Left colon (tissue), 2 donors: ENCODE measurements at places on chromosomes 6 and 20. TPM values are rescaled to one million over a fixed set of nuclear protein-coding genes. Genes with fewer than 3 reads are reported as not detected.

Gene GABRR1
- total RNA-seq, result 0.11 TPM

Gene FAM83C
- 0.20 TPM for total RNA-seq

Gene KHDC3L
- not detected for total RNA-seq

Gene LCA5
- total RNA-seq, result 1.3 TPM

Gene NMBR
- not detected for total RNA-seq

Gene MYL9
- total RNA-seq, result 36.9 TPM

DNA sequence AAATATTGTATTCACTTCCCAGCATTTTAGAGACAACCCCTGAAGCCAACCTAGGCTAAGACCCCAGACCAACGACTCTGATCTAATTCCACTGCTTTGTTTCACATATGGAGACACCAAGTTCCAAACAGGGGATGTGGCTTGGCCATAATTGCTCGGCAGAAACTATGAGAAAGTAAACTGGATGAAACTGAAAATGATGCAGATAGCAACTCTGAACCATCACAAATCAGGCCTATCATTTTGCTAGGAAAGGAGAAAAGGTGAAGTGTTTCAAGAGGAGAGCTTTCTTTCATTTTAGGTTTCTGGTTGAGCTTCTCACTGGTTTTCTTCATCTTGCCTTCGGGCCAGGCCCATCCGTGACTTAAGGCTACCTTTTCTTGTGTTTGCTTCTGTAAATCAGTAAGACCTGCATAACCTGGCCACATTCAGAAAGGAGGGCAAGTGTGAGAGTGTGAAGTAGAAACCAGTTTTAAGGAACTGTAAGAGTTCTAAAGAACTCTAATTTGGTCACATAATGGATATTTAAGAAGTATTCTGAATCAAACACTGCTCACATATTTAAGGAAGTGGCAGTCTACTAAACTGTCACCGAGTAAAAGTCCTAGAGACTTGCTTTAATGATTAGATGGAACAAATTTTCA lies 105.8 kb downstream of the BACH2 start:
- DNase-seq, result no peak

- DNase-seq, result no peak
These were observed 6.9 kb downstream of the SNAP25 start for GRCh38 chr20:10225439-10226060.

- no peak for DNase-seq
These were observed 13.8 kb upstream of the PCK1 start for GRCh38 chr20:57546956-57547649.

DNA sequence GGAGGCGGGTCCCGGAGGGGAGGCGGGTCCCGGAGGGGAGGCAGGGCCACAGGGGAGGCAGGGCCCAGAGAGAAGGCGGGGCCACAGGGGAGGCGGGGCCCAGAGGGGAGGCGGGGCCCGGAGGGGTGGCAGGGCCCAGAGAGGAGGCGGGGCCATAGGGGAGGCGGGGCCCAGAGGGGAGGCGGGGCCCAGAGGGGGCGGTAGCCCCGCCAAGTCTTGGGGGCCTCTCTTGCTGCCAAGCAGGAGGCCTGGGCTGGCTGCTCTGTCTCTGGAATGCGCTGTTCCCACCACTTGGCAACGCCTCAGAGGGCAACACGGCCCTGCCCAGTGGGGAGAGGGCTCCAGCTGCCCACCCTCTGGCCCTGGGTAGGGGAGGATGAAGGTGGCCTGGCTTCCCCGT lies 80.5 kb downstream of the YTHDF1 start:
- no peak for DNase-seq

DNA sequence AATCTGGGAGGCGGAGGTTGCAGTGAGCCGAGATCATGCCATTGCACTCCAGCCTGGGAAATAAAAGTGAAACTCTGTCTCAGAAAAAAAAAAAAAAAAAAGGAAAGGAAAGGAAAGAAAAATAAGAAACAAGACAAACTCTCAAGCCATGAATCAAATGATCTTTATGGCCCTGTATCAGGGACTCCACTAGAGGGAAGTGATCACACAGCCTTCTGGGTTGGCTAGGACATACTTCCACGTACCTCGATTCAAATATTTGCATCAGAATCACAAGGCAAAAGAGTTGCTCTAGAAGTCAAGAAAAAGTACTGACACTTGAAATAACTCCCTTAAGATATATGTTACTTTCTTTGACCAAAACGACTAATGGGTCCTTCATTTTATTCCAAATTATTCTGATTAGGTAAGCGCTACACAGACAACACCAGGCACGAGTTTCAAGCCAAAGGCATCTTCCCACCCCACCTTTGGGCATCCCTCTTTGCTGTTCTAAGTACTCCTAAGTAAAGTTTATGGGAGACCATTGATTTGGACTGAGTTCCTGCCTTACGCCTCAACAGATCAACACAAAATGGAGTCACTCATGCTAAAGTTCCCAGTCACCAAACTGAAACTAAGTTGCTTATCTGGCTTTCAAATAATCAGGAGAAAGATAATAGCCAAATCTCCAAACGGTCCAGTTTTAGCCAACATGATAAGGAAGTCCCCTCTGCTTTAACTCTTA lies 77.5 kb upstream of the NT5E start:
- DNase-seq, result no peak

DNA sequence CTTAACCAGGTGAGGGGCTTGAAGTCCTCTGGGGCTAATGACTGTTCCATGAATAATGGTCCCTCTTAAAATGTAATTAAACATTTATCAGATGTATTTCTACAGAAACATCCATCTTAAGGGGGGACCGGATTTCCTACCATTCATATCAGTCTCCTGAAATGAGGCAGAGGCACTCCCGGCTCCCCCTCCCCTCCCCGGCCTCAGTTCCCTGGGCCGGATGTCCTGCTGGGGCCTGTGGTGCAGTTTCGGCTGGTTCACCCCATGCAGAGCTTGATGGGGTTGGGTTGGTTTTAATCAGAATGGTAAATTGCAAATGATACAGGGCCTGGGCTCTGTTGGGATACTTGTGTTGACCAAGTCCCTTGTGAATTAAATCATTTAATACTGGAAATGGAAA lies 349.4 kb downstream of the PREX1 start:
- DNase-seq, result no peak

DNA sequence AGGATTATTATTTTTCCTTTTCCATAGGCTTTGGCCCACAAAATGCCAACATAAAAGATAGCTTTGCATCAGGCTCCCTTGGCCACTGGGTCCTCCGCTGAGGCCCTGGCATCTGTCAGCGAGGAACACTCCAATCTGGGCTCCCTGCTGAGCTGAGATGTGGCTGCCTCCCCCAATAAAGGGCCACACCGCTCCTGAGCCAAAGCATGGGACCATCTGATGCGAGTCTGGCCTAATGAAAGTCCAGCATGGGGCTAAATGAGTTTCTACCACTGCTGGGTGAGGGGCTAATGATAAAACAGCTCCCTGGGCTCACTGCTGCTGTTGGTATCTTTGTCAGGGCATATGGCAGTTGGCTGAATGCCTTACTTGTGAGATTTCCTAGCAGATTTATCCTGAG lies 817.5 kb upstream of the SLC35B3 start:
- DNase-seq, result no peak

DNA sequence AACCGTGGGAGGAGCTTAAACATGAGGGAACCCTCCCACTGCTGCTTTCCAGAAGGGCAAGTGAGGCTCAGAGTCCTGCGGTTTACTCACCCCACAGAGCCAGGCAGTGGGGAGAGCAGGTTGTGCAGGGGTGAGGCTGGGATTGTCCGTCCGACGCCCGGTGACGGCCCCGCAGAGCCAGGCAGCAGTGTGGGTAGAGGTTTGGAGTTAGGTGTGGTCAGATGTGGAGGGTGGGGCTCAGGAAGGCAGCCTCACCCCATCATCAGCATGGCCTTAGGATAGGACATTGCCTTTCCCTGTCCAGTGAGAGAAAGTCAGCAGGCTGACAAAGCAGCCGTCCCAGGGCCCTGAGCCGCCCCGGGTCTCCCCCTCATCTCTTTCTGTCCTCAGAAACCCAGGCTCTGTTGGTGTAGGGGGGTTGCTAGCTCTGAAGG lies 234.6 kb downstream of the DLL1 start:
- no peak for DNase-seq

GRCh38 chr6:6538261-6538660 lies 50.3 kb upstream of the LY86 start:
- no peak for DNase-seq

DNA sequence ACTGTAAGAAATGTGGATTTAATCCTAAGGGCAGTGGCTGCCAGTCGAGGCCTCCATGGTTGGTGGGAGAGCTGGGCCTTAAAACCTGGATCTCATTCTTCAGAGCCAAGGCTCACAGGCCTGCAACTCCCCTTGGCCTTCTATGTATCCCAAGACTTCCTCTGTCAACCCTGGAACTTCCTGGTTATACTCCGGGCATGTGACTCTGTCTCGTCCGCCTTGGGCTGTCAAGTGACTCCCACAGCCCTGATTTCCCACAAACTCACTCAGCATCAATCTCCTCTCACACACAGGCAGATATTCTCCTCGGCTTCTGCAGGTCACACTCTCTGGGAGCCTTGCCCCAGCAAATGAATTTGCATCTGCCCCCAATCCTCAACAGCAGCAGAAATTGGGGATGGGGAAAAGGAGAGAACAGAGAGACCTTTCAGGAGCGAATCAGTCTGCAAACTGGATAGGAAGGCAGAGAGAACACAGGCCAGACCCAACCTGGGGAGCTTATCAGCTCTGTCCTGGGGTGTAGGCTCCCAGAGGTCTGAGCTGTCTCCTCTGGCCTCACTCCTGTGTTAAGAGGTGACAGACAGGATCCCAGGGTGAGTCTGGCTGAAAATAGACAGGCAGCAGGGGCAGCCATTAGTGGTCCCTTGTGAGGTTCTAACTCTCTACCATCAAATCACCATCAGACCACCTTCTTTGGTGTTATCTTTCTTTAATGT lies 30.4 kb upstream of the PREX1 start:
- DNase-seq, result peak; percentile 39

- no peak for DNase-seq
These were observed 50.6 kb downstream of the SRC start for GRCh38 chr20:37396416-37397075.
